Activated T-helper 2 cell treated with anti-CD3 and anti-CD28 coated beads, Interferon-gamma antibody, Interleukin-2, Interleukin-4, amounts not matched to agents 10 μg/mL and 5 μg/mL and 100 μg/mL, durations not matched to agents 14 hours and 24 hours and 36 hours (primary cell): ENCODE measurements at places on chromosomes 3 and 15. TPM values are rescaled to one million over a fixed set of nuclear protein-coding genes. Genes with fewer than 3 reads are reported as not detected.

GRCh38 chr15:100500226-100500990 is 28.3 kb downstream of the CERS3 start:
- no peak for DNase-seq

DNA sequence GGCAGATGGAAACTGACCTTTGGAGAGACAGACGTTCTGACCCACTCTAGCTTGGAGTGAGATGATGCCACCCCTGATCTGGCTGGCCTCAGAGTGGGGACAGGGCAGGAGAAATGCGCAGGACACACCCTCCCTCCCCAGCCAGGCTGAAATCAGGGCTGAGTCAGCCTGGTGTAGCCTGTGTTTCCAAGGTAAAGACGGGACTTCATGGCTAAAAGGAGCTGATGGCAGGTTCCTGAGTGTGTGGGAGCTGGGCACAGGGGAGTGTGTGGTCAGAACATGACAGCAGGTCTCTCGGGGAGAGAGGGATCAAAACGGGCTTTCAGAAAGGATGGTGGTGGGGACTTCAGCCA is 14.6 kb upstream of the POLG start:
- DNase-seq = no peak

DNA sequence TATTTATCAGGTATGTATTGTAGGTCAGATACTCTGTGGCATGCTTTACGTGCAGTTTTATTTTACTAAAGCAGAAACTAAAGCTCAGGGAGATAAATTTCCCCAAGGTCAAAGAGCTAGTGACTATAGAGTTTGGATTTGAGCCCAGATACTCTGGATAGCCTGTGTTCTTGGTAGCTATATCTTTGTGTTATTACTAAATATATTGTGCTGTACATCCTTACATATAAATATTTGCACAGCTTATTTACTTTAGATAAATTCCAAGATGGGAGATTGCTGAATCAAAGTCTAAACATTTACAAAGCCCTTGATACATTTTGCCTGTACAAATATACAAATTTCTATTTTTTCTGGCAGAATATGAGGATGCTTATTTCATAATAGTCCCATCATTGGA is 660.9 kb upstream of the NAALADL2 start:
- no peak for DNase-seq

DNA sequence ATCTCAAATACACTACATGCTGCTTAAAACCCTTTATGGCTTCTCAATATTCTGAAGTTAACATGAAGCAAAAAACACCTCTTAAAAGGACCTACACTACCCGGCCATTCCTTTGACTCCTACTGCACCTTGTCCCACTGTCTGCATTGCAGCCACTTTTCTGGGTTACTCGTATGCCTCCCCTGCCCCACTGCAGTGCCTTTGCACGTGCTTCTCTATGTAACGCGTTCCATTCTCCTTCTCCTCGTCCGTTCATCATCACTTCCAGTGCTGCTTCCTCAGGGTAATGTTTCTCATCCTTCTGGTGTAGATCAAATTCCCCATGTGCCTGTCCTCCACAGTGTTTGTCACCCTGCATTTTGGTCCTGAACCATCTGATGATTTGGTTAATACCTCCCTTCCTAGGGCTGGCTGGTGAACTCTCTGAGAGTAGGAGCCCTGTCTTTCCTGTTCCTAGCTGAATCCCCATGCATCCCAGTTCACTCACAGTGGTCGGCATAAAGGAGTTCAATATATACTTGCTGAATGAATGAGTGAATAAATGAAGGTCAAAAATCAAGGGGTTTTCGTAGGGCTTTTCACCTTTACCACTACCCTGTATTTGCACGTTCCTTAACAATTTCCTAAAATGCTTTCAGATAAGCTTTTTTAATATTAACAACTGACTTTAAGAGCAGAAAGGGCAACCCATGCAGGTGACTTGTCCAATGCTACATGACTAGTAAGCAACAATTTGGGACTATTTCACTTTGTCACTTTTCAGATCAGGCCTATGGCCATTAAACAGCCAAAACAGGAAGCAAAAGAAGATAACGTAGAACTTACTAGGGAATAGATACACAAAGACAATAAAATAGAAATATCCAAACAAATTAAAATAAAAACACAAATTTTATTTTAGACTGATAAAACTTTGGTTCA is 2.4 kb upstream of the STT3B start:
- DNase-seq = no peak

Gene PLSCR5
- not detected in 2 replicates for total RNA-seq
